ENCODE measurements at places on chromosomes 1 and 21. TPM values are rescaled to one million over a fixed set of nuclear protein-coding genes. Genes with fewer than 3 reads are reported as not detected.

The SYNC gene
- total RNA-seq: 12.4 TPM

The AGRN gene
- 137 TPM for total RNA-seq

The SLC16A4 gene
- total RNA-seq: 40.0 TPM

The FALEC gene
- total RNA-seq: not detected

The PKP1 gene
- total RNA-seq: 0.05 TPM

The LPGAT1 gene
- total RNA-seq: 20.7 TPM

The OR2M4 gene
- total RNA-seq: not detected

The CCDC185 gene
- total RNA-seq: 0.08 TPM
